Cerebellar cortex (tissue), 1 donor: ENCODE measurements at places on chromosomes 7 and 10.

DNA sequence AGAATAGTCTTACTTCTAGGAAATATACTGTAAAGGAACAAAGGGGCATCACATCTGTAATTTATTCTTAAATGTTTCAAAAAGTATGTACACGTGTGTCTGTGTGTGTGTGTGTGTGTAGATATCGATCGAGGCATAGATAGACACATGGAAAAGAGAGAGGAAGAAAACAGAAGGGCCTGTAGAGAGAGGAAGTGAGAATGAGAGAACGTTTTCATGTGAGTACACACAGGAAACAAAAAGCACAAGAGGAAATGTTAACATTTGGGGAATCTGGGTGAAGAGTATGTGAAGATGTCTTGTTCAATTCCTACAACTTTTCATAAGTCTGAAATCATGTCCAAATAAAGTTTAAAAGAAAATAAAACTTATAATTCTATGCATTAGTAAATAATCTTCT is 286.5 kb upstream of the SORCS1 start:
- DNase-seq = no peak

GRCh38 chr7:21361413-21362125 is 66.3 kb upstream of the SP4 start:
- DNase-seq = no peak

- DNase-seq = peak; percentile 45
These were observed 677 bp downstream of the SKAP2 start for GRCh38 chr7:26863518-26864308.

- DNase-seq = no peak
These were observed 100.0 kb upstream of the NPSR1 start for GRCh38 chr7:34558022-34558421.

DNA sequence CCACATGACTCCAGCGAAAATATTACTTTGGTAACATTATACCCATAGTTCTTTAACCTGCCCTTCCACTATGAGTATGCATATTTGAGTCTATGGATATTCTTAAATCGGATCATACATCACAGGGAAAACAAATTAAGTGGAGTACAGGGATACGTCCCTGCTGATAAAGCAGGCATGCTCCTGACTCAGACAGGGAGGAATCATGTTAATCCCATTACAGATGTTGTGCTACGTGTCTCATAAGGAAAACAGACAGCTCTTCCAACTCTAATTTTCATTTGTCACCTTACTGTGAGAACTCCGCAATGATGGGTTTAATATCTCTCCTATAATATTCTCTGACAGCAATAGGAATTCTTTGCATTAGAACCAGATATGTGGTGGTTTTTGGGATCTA is 469.5 kb upstream of the POM121L12 start:
- no peak for DNase-seq

DNA sequence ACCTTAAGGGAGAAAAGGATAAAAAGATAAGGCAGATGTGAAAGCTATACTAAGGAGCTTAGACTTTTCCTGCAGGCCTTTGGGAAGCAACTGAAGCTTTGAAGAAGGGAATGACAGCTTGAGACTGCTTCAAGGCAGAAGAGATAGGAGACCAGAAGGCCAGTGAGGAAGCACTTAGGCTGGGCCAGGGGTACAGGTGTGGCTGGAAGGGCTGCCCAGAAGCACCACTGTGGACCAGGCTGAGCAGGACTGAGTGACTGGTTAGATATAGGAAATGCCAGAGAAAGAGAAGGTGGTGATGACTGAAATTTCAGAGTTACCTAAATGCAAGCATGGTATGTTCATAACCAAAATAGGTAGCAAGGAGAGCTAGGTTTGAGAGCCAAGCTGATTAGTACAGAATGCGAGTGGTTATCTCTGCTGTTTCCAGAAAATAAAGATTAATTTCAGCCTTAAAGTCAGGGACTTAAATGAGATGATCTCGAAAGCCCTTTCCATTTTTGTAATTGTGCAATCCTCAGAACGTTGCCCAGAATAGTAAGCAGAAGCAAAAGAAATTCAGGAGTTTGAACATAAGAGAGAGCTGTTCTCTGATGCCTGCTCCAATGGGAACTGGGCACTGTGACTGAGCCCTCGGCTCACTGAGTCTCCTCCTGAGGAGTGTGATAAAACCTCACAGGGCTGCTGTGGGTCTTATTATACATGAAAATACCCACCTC is 54.9 kb downstream of the MET start:
- DNase-seq = no peak

DNA sequence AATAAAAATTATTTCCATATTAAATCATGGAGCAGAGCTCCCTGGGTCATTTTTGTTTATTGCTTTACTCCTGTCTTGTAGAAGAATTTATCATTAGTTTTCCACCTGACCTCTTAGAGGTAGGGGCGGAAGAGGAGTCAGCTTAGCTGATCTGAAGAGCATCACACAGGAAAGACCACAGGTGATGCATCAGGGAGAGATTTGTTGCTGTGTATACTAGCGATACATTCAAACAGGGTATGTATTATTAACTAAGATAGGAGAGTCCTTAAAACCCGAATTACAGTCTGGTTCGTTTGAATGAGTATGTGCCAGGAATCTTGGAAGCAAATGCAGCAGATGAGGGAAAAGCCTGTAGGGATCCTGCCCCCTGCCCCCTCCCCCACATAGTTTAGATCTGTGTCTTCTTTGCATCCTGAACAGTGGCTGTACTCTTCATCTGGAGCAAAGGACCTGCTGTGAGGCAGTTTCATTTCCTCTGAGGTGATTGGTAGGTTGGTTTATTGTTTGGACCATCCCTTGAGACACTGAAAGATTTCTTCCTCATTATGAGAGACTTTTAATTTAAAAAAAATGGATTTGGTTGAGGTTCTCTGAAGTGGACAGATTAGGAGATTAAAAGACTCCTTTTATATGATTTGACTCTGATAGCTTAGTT is 177.0 kb downstream of the SND1 start:
- no peak for DNase-seq

DNA sequence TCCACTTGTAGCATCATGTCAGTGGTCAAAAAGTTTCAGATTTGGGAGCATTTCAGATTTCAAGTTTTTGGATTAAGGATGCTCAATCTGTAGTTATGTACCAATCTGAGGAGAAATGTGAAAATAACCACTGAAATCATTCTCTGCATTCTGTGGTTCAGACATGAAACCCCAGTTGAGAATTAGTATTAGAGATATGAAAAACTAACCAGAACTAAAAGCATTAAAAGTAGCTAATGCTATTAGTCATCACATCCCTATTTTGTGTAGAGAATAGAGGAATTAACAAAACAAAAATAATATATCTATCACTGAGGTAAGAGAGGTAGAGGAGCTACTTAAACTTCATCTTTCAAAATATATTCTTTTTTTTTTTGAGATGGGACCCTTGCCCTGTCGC is 28.0 kb downstream of the MICU1 start:
- DNase-seq = no peak

DNA sequence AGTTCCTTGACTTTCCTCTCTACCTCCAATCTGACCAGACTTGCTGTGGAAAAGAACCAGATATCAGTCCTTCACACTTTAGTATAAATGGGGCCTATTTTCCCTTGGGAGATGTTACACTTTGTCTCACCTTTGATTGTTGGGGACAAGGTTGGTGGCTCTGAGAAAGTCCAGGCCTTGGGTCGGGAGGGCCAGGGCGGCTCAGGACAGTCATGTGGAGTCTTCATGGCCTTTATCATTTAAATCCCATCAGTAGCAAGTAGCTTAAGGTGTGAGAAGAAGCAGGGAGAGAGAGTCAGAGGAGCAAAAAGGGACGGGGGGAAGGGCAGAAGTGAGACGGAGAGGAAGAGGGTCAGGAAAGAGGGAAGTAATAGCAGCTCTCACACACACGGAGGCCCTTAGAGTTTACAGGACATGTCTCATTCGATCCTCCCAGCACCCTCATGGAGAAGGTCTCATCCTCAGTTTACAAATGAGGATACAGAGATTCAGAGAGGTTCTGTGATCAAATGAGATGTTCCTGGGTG is 40.5 kb downstream of the TBATA start:
- no peak for DNase-seq

- DNase-seq = no peak
These were observed 124.9 kb downstream of the CCSER2 start for GRCh38 chr10:84453303-84453702.

GRCh38 chr7:37007268-37007667 is 283.0 kb upstream of the AOAH start:
- DNase-seq = peak; percentile 11

- no peak for DNase-seq
These were observed 31.7 kb downstream of the MAGI2 start for GRCh38 chr7:79421751-79422150.

DNA sequence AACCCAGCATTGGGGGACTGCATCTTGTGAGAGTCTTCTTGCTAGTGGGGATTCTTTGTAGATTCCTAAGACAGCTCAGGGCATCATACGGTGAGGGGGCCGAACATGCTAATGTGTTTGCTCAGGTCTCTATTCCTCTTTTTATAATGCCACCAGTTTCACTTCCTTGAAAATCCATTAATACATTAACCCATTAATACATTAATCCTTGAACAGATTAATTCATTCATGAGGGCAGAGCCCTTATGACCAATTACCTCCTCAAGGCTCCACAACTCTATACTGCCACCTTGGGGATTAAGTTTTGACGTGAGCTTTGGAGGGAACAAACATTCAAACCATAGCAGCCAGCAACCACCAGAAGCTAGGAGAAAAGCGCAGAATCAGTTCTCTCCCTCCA is 67.2 kb upstream of the POT1 start:
- no peak for DNase-seq

DNA sequence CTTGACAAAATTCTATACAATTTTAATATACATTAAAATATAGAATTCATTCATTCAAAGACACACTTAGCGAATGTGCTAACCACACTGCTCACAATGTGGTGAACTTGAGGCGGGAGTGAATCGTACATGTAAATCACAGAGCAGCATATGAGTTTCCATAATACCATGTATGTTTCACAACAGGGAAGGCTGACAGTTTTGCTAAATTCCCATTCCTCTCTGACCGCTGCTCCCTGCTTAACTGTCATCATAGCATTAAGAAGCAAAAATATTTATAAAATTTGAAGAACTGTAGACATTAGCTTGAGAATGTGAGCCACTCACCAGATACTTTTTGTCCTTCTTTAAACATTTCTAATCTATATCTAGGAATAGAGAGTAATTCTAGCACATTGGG is 763.3 kb downstream of the MAGI2 start:
- no peak for DNase-seq

DNA sequence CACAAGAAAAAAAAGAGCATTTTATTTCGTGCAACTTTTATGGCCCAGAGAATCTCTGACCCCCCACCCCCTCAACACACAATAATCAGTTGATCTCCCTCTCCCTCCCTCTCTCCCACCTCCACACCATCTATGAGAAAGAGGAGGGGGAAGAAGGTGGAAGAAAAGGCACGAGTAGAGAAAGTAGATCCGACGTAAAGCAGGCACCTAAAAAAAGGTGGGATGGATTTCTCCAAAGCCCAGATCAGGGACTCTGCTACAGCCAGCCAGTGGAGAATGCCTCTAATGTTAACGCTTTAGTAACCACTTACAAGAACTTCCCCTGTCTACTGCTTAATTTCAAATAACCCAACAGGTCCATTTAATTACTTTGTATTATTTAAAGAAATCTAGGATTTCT is 24.4 kb downstream of the KMT2C start:
- DNase-seq = peak; percentile 73

GRCh38 chr7:6448943-6449543 is 1.3 kb upstream of the DAGLB start:
- DNase-seq = no peak

DNA sequence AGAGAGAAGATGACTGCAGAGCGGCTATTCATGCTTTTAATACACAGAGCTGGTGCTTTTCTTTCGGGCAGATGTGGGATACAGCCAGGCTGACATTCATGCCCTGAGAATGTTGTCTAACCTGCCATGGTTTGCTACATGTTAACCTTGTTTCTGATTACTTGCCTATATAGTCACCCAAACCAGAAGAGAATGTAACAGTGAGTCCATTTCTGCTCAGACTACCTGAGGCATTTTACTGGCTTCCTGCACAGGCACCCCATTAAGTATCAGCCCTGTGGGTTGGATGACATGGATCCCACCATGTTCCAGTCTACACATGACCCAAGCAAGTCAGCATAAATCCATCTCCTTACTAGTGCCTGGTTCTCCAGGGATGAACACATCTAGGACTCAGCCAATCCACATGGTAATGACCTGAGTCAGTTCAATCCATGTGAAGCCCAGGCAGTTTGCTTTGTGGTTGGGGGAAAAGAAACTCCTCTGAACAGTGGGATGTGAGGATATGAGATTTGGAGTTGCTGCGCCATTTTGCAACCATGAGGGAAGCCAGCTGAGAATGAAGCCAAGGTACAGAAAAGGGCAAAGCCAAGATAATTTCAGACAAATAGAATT is 55.7 kb upstream of the MKX start:
- no peak for DNase-seq

DNA sequence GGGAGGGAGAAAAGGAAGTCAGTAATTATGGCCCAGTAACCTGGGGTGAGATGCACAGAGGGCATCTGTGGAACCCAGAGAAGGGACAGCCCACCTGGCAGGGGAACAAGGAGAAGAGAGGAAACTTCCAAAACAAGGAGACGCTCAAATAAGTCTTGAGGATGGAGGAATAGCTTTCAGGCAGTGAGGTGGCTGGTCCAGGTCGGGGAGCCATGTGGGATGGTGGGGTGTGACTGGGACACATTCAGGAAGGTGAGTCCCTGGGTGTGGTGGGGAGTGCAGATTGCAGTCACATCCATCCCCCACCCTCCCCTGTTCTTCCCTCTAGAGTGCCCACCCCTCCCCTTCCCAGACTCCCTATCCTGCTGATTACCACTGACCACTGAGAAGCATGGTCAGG is 175.4 kb downstream of the GRID1 start:
- DNase-seq = no peak

- DNase-seq = no peak
These were observed 146.9 kb downstream of the TFEC start for GRCh38 chr7:115883629-115884028.

DNA sequence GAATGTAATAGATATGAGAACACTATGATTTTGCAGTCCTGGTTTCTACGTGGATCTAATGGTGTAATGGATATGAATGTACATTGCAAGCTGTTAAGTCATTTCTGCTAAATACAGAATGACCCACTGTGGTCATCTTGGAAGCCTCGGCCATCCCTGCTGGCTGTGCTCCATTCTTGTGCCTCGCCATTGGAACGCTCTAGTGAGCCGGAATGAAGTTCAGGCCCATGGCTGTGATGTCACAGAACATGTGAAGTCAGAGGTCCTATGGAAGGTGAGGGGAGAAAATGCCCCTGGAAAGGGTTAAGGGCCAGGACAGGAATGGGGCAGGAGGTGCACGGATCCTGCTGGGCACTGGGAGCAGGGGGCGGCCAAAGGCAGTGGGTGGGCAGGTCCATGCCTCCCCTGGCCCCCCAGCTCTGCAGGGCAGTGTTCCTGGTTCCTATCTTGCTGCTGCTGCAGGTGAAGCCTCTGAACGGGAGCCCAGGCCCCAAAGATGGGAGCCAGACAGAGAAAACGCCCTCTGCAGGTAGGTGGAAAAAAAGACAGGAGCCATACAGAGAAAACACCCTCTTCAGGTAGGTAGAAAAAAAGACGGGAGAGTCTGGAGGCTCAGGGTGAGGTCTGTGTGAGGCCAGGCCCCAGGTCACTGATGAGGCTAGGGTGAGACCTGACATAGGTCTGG is at the start of gene LLCFC1:
LLCFC1 (plus strand) TSS at position 259 of the 685 bp plus-strand sequence; CDS start at position 397, 138 bp downstream.
- peak; percentile 18 for DNase-seq
